ENCODE measurements at places on chromosomes 4 and X. TPM values are rescaled to one million over a fixed set of nuclear protein-coding genes. Genes with fewer than 3 reads are reported as not detected.
A peak's percentile ranks its signal among the peaks of the same experiment; 100 is the strongest.

DNA sequence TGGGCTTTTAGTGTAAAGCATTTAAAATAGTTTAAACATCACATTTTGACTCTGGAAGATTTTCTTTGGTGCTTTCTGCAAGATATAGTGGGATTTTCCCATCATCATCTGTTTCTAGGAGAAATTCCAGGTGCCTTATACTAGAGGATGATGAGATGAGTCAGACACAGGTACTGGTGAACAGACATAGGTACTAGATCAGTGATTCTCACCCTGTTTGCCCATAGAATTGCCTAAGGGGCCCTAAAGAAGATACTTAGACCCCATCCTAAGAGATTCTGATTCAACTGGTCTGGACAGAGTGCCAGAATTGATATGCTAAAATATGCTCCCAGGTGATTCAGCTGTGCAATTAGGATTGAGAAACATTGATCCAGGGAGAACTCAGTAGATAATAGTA, 9.7 kb downstream of the TSPAN7 start:
- no peak overlapping the region for H3K27ac ChIP-seq
- DNase-seq = no peak
- H3K4me3 ChIP-seq = no peak overlapping the region
- no peaks in the 10 kb centered on the region for H3K36me3 ChIP-seq
- H3K27me3 ChIP-seq = no peaks in the 10 kb centered on the region
- H3K4me1 ChIP-seq = no peaks in the 10 kb centered on the region

GRCh38 chr4:146059865-146060264, 115.7 kb upstream of the LSM6 start:
- peaks cover 3% of the 10 kb centered on the region for H3K4me1 ChIP-seq
- H3K27ac ChIP-seq = no peak overlapping the region
- no peaks in the 10 kb centered on the region for H3K36me3 ChIP-seq

DNA sequence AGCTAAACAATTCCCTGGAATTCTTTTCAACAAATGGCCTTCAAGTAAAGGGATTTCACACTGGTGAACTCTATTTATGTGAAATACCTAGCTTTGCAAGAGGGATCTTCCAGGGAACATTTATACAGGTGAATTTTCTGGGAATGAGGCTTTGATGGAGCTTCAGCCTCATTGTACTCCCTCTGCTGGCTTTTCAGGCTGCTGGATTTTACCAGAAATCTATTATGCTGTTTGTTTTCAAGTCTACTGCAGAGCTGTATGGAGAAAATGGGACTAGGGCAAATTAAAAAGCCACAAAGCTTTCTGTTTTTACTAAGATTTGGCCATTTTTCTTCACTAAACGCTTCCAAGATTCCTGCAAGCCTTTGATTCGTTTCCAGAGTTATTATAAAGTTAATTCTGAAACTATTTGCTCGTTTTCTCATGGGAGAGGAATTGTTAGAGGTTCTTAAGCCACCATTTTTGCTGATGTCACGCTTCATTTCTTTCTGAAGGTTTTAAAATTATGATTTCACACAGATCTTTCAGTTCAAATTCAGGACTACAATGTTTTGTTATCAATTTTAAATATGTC, 31.6 kb downstream of the KDM6A start:
- H3K4me3 ChIP-seq = peak overlapping the region; percentile 71
- DNase-seq = no peak
- H3K36me3 ChIP-seq = no peaks in the 10 kb centered on the region
- peaks cover 42% of the 10 kb centered on the region for H3K4me1 ChIP-seq
- H3K27me3 ChIP-seq = no peaks in the 10 kb centered on the region

DNA sequence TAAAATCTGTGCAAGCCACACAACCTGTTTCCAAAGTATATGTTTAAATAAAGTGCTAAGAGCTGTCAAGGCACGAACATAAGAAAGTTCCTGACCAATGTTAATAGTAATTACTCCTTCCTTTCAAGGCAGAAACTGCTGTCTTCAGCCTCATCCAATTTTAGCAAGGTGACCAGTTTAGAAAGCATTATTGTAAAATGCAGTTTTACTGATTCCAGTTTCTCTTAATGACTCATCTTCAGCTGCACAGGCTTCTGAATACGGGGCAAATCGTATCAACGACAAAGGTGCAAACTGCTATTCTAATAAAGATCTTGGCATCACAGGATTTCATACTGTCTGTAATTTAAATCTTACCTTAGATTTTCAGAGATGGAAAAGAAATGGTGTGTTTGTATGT, 87.5 kb downstream of the PPP3CA start:
- peaks cover 55% of the 10 kb centered on the region for H3K4me1 ChIP-seq
- no peaks in the 10 kb centered on the region for H3K27me3 ChIP-seq
- DNase-seq = no peak
- H3K36me3 ChIP-seq = peaks cover 4% of the 10 kb centered on the region

GRCh38 chr4:96228463-96228862, 388.6 kb downstream of the PDHA2 start:
- no peaks in the 10 kb centered on the region for H3K27me3 ChIP-seq
- no peak overlapping the region for H3K4me3 ChIP-seq
- DNase-seq = no peak
- no peaks in the 10 kb centered on the region for H3K4me1 ChIP-seq

ITGB1BP2 gene
- 0.22 TPM for total RNA-seq

- H3K27me3 ChIP-seq = no peaks in the 10 kb centered on the region
- H3K27ac ChIP-seq = no peak overlapping the region
- DNase-seq = no peak
- H3K4me1 ChIP-seq = peaks cover 35% of the 10 kb centered on the region
- no peaks in the 10 kb centered on the region for H3K36me3 ChIP-seq
Measured at GRCh38 chr4:26053761-26054160, 139.7 kb downstream of the SMIM20 start.

GAB3 gene
- 0.05 TPM for total RNA-seq

ITIH6 gene
- not detected for total RNA-seq

- no peak for DNase-seq
- no peak overlapping the region for H3K27ac ChIP-seq
- no peaks in the 10 kb centered on the region for H3K27me3 ChIP-seq
- H3K4me3 ChIP-seq = no peak overlapping the region
- no peaks in the 10 kb centered on the region for H3K4me1 ChIP-seq
Measured at GRCh38 chr4:14771094-14771493, 231.2 kb upstream of the CPEB2 start.

ARAF gene
- total RNA-seq = 86.1 TPM

RENBP gene
- not detected for total RNA-seq

DNA sequence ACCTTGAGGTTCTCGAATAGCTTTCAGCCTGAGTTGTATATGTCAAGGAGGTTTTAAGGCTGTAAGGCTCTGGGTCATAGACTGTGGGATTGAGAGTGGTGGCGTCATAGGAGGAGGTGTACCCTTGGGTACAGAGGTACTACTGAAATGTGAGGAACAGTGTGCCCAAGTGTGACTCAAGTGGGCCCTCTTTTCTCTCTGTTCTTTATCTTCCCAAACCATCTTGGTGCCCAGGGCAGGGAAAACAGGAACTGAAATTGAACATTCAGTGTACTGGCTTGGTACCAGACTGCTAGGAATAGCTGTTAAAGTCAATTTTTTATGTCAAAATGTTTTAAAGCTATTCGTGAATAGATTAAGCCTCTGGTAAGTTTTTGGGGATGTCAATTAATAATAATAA, 136.2 kb upstream of the RPS6KA3 start:
- H3K36me3 ChIP-seq = no peaks in the 10 kb centered on the region
- no peak overlapping the region for H3K4me3 ChIP-seq
- H3K4me1 ChIP-seq = no peaks in the 10 kb centered on the region
- no peak overlapping the region for H3K27ac ChIP-seq
- no peak for DNase-seq

DNA sequence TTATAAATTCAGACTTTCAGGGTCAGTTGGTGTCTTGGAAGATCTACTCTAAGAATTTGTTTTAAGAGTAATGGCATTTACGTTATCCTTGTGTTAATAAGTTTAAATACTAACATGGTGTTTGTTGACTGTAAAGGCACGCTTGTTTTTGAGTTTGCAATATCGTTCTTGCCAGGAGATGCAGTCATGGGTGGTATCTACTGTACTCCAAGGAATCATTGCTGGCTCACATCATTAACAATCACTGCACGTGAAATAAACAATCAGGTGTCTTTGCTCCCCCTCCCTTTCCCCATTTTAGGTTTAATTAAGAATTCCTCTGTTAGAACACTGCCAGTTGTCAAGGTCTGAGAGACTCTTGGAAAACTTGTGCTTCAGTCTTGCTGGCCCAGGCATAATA, 1.6 kb downstream of the HHIP start:
- no peaks in the 10 kb centered on the region for H3K36me3 ChIP-seq
- H3K4me1 ChIP-seq = peaks cover 38% of the 10 kb centered on the region
- no peak for DNase-seq
- H3K4me3 ChIP-seq = peak overlapping the region; percentile 87

- no peaks in the 10 kb centered on the region for H3K27me3 ChIP-seq
- H3K36me3 ChIP-seq = no peaks in the 10 kb centered on the region
- H3K4me1 ChIP-seq = no peaks in the 10 kb centered on the region
- H3K4me3 ChIP-seq = no peak overlapping the region
Measured at GRCh38 chrX:23185951-23186350, 148.7 kb upstream of the PTCHD1 start.

LINC00632 gene
- total RNA-seq = 119 TPM

- H3K4me1 ChIP-seq = peaks cover 45% of the 10 kb centered on the region
- H3K4me3 ChIP-seq = peak overlapping the region; percentile 58
- H3K27ac ChIP-seq = peak overlapping the region; percentile 61
- H3K27me3 ChIP-seq = no peaks in the 10 kb centered on the region
- peaks cover 5% of the 10 kb centered on the region for H3K36me3 ChIP-seq
Measured at GRCh38 chrX:110219920-110220319, 98.0 kb downstream of the AMMECR1 start.

DGKK gene
- total RNA-seq = not detected

GRCh38 chr4:1371176-1372165, 24.5 kb downstream of the UVSSA start:
- H3K27me3 ChIP-seq = no peaks in the 10 kb centered on the region
- no peak overlapping the region for H3K27ac ChIP-seq
- no peak for DNase-seq
- no peaks in the 10 kb centered on the region for H3K4me1 ChIP-seq
- H3K4me3 ChIP-seq = no peak overlapping the region

GRCh38 chr4:6815029-6815836, 32.7 kb downstream of the KIAA0232 start:
- peaks cover 5% of the 10 kb centered on the region for H3K4me1 ChIP-seq
- no peak overlapping the region for H3K27ac ChIP-seq

DNA sequence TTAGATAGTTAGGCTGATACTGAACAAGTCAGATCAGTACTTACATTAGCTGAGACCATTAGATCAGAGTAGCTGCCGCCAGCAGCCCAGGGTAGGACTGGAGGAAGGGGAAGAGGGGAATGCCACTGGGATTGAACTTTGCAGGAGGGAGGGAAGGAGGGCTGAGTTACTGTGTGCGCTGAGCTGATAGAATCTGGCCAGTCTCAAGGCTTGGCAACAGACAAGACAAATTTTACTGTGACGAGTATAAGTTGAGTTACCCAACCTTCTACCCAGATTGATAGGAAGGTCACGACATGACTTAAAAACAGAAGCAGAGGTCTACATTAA, 372.1 kb downstream of the OPHN1 start:
- DNase-seq = no peak
- no peaks in the 10 kb centered on the region for H3K27me3 ChIP-seq
- no peak overlapping the region for H3K27ac ChIP-seq
- no peak overlapping the region for H3K4me3 ChIP-seq

DNA sequence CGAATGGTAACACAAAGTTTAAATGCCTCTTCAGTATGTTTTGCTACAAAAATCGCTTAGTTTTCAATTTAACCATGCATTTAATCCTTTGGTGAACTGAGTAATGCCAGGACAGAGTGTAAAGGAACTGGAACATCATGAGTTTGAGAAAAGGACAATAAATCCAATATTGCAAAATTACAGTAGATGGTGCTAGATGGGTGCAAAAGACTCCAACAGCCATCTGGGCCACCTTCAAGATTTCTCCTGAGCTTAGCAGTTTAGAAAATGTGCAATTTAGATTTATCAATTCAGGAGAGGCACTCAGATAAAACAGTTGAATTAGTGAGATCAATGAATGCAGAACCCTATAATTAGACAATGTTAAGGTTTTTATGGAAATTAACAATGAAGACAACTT, 33.2 kb upstream of the MID1IP1 start:
- peaks cover 4% of the 10 kb centered on the region for H3K27me3 ChIP-seq
- H3K27ac ChIP-seq = no peak overlapping the region

- H3K27ac ChIP-seq = no peak overlapping the region
- H3K27me3 ChIP-seq = no peaks in the 10 kb centered on the region
- peaks cover 19% of the 10 kb centered on the region for H3K4me1 ChIP-seq
- H3K4me3 ChIP-seq = no peak overlapping the region
- H3K36me3 ChIP-seq = no peaks in the 10 kb centered on the region
- no peak for DNase-seq
Measured at GRCh38 chr4:187000281-187000680, 276.6 kb upstream of the FAT1 start.

DNA sequence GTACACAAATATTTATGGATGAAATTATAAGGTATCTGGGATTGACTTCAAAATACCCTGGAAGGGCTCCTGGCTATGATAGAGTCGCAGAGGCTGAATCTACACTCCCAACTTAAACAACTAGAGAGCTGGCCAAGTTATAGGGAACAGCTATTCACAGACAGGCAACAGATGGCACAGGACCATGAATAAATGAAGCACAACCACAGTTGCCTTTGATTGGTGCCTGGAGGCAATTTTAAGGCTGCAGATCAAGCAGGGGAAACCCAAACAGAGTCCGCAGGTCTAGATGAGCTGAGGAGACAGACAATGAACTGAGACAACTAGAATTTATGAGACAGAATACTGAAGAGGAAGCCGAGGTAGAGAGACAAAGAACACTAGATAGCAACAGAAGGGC, 155.9 kb downstream of the EVC2 start:
- H3K27me3 ChIP-seq = no peaks in the 10 kb centered on the region
- H3K36me3 ChIP-seq = peaks cover 43% of the 10 kb centered on the region
- no peak overlapping the region for H3K4me3 ChIP-seq
- no peak for DNase-seq
- H3K27ac ChIP-seq = no peak overlapping the region

ADH1A gene
- total RNA-seq = not detected

DNA sequence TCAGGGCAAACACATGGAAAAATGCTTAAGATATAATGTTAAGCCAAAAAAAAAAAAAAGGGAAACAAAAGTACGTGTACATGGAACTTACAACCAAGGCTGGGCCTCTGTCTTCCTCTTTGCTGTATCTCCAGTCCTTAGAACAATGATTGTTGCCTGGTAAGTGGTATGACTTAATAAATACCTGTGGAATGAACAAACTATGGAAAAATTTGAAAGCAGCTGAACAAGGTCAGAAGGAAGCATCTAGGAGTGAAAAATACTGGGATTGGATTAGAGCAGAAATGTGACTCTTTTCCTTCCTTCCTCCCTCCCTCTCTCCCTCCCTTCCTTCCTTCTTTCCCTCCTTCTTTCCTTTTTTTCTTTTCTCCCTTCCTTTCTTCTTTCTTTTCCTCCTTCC, 54.2 kb upstream of the SMIM10 start:
- no peaks in the 10 kb centered on the region for H3K27me3 ChIP-seq
- DNase-seq = peak; percentile 71
- peaks cover 54% of the 10 kb centered on the region for H3K4me1 ChIP-seq
- H3K27ac ChIP-seq = peak overlapping the region; percentile 93

- peaks cover 14% of the 10 kb centered on the region for H3K36me3 ChIP-seq
- H3K4me1 ChIP-seq = peaks cover 21% of the 10 kb centered on the region
- DNase-seq = no peak
- H3K4me3 ChIP-seq = no peak overlapping the region
- peaks cover 3% of the 10 kb centered on the region for H3K27me3 ChIP-seq
- no peak overlapping the region for H3K27ac ChIP-seq
Measured at GRCh38 chr4:5609306-5610007, 98.9 kb downstream of the EVC2 start.

BTK gene
- not detected for total RNA-seq

Data from HFFc6 (cell line).